Suppressor macrophage (primary cell): ENCODE measurements at places on chromosomes 4 and X.
A peak's percentile ranks its signal among the peaks of the same experiment; 100 is the strongest.

- no peak for DNase-seq
These were observed 65.9 kb downstream of the LARP7 start for GRCh38 chr4:112702892-112703291.

DNA sequence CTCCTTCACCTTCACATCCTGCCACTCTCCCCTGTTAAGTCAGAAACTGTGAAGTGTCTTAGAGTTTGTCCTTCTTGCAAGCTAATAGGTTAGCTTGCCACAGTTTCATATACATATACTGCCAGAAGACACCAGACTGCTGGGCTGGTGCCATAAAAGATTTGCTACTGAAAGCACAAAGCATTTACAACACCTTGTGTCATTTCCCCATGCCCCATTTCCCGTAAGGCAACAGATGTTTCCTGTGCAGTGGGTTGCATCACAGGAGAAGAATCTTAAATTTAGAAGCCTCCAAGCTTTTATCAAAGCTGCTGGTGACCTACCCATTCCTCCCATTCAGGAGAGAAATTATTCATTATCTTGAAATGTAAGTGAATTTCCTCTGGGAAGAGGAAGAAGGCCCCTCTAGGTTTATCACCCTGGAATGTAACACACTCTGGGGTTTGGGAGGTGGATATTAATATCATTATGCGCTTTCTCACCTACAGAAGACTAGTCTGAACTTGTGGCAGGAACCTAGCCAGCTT is 34.5 kb upstream of the RAB33B start:
- DNase-seq: peak; percentile 74

DNA sequence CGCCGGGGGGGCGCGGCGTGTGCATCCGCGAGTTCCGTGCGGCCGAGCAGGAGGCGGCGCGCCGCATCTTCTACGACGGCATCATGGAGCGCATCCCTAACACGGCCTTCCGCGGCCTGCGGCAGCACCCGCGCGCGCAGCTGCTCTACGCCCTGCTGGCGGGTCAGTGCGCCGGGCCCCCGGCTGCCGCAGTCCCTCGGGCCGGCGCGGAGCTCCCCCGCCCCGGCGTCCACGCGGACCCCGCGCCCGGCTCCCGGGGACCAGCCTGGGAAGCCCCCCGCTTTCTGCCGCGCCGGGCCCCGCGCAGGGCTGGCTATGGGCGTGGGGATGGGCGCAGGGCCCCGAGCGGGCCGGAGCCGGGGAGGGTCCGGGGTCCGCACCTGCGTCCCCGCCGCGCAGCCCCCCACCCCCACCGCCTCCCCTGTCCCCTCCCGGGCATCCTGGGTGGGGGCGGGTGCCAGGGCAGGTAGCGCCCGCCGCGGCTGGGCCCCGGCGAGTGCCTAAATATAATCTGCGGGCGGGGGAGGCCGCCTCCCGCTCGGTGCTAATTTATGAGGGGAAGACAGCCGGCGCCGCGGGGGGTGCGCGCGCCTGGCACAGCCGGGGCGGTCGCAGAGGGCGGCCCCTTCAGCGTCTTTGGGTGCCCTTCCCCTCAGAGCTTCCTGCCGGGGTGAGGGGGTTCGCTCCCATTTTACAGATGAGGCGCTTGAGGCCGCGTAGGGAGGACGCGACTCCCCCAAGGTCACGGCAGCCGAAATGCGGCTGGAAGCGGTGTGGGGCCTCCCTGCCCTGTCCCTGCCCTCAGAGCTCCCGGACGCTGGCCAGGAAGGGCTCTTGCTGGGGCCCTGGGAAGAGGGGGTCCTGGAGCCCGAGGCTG is 837 bp downstream of the NAT8L start:
- DNase-seq: no peak

GRCh38 chr4:11904117-11904535 is 475.4 kb upstream of the HS3ST1 start:
- peak; percentile 3 for DNase-seq
